ENCODE measurements at places on chromosomes 2 and 18.

GRCh38 chr2:84846041-84846663, 34.7 kb downstream of the TRABD2A start:
- no peak for DNase-seq

DNA sequence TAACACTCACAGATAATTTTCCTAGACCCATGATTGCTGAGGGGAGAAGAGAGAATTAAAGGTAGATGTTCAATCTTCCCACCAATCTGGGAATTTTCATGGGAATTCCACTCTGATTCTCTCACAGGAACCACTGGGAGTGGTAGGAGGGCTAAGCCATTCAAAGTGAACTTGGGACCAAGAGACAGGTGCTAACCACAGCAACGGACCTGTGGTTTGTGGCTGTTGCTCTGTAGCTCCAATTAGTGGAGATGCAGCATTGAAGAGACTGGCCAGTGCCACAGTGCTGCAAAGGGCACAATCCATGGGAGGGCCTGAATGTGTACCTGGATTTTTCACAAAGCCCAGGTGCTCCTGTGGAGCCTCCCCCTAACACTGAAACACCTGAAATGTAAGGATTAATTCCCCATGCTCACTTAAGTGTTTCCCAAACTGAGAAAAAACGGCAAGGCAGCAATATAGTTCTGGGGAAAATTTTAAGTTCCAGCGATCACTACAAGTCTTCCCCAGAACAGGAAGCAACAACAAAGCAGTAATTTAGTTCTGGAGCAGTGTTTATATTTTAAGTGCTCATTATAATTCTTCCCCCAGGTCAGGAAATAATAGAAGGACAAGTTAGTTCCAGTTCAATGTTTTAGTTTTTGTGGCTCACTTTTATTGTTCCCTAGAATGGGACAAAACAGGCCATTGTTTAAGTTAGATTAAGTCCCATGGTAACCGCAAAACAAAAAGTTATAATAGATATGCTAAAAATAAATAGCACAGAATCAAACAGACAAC, 1045.8 kb downstream of the CNTNAP5 start:
- no peak for DNase-seq

DNA sequence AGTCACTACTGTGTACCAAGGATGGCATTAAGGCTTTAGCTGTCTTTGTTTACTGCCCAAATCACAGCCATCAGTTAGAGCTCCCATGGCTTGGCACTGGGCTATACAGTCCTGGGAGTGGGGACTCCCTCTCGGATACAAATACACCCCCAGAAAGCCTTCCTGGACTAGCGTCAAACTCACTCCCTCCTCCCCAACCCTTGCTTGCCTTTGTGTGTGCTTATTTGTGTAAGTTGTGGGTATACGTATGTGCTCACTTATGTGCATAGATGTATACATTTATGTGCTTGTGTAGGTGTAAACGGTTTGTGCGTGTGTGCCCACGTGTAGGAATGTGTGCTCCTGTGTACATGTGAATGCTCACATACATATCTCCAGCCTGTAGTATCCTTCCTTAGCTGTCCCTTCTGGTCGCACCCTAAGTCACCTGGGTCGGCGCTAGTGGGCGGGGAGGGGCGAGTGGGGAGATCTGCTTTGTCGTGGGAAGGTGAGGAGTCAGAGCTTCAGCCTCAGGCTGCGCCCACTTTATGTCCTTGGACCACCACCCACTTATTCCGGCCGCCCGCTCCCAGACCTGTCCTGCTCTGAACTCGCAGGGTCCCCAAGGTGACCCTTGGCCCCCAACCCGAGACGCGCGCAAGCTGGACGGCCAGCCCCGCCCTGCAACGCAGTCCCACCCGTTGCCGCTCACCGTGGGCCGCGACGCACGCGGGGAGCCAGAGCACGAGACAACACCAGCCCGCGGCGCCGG, 461 bp downstream of the PRADC1 start:
- no peak for DNase-seq

- DNase-seq: no peak
These were observed 94.8 kb upstream of the CXCR4 start for GRCh38 chr2:136212426-136213378.

GRCh38 chr2:61179701-61180639, 18.0 kb downstream of the C2orf74 start:
- no peak for DNase-seq

GRCh38 chr2:39697454-39697853, 31.7 kb downstream of the TMEM178A start:
- DNase-seq: no peak

GRCh38 chr18:30491815-30492551, 550.6 kb downstream of the DSC3 start:
- DNase-seq: no peak

- no peak for DNase-seq
These were observed 36.8 kb upstream of the LDLRAD4 start for GRCh38 chr18:13181765-13182164.

Measured in NCI-H187 treated with DMSO at 0.1 percent for 48 hours (cell line).